ENCODE measurements at places on chromosomes 11 and 22.

- no peak for DNase-seq
These were observed 75.1 kb downstream of the BMAL1 start for GRCh38 chr11:13352711-13353110.

GRCh38 chr11:59273373-59273841 lies 60.7 kb upstream of the MPEG1 start:
- DNase-seq, result no peak

GRCh38 chr11:134633276-134633675 lies 221.2 kb upstream of the B3GAT1 start:
- DNase-seq, result no peak

- no peak for DNase-seq
These were observed 847.1 kb downstream of the FAM181B start for GRCh38 chr11:81886406-81887075.

DNA sequence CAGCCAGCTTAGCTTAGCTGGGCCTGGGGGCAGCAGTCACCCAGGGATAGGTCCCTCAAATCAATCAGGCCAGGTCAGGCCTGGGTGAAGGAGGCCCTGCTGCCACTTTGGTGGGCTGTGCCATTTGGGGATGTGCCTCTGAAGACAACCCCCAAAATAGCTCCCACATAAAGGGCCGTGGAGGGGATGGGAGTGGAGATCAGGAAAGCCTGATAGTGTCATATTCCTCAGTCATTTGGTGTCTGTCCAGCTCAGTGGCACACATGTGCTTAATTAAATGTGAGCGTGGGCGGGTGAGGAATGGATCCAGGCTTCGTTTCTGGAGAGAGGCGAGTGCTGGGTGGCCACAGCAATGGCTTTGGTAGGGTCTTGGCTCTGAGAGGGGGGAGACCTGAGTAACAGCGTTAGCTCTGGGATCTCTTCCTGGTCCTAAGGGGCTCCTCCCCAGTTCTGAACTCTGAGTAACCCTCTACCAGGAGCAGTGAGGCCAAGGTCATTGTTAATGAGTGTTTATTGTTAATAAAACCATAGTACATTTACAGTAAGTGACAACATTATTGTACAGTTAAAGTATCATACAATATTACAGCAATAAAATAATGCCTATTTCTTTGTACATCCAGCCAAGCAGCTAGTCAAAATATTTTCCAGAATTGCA lies 45.2 kb downstream of the NAT10 start:
- DNase-seq, result no peak

DNA sequence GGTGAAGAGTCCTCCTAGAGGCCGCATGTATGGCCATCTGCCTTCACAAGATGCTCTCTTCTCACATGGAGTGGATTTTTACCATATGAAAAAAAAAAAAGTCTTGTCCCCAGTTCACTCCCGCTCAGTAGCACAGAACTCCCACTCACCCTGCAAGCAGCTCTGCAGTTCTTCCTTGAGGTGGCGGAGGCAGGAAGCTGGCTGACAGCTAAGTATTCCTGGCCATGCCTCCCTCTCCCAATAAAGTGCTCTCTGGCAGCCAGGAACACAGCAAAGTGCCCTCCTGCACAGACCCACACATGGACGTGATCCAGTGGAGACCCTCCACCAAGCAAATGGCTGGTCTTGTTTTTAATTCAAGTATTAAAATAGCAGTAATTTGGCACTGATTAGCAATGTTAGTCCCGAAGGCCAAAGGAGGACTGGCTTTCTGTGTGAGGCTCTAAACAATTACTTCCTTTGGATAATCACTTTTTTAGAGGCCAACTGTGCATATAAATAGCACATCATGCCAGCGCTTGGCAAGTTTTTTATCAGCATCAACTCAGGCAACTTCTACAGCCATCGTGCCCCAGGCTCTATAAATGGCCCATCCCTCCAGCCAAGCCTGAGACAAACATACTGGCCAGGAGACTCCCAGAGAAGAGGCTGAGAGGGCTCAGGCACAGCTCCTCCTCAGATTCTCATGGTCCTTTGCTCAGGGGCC lies 413.6 kb downstream of the OPCML start:
- DNase-seq, result no peak

- DNase-seq, result no peak
These were observed 1190.9 kb downstream of the BRD1 start for GRCh38 chr22:48636746-48637145.

DNA sequence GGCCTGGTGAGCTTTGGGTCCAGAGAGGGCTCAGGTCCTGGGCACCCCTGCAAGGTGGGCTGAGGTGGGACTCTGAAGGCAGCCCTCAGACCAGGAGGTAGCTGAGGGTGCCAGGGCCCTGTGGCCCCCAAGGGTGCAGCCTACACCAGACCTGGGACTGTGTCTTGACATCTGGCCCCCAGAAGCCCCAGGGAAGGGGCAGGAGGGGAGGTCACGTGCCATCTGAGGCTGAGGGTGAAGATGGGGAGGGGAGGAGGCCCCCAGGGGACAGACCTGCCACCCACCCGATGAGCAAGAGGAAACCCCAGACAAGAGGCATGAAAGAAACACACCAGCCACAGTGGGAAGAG lies 520.2 kb downstream of the BRD1 start:
- no peak for DNase-seq

DNA sequence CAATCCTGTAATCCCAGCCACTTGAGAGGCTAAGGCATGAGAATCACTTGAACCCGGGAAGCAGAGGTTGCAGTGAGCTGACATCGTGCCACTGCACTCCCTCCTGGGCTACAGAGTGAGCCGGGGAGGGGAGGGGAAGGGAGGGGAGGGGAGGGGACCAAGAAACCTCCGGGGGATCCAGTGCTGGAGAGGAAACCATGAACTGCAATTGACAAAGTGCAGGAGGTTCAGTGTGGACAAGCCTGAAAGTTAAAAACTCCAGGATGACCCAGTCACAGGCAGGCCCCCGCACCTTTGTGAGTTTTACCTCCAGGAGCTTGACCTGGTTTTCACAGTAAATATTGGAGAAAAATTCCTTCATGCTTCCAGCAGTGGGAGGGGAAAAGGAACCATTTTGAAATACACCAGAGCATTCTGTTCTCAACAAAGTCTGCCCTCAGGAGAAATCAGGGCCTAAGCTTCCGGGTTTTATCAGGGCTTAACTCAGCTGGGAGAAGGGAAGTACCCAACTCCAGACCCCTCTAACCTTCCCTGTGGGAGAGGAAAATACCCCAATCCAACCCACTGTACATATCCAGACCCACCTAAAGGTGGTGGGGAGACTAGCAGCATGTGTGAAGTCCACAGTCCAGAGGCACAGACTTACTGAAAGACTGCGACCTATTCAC lies 15.5 kb upstream of the ZFTA start:
- DNase-seq, result no peak

- no peak for DNase-seq
These were observed 44.9 kb downstream of the CD82 start for GRCh38 chr11:44610186-44610955.
